ENCODE measurements at places on chromosomes 2 and 18.

- no peak for DNase-seq
Measured at GRCh38 chr18:46953195-46953594, 35.8 kb downstream of the KATNAL2 start.

DNA sequence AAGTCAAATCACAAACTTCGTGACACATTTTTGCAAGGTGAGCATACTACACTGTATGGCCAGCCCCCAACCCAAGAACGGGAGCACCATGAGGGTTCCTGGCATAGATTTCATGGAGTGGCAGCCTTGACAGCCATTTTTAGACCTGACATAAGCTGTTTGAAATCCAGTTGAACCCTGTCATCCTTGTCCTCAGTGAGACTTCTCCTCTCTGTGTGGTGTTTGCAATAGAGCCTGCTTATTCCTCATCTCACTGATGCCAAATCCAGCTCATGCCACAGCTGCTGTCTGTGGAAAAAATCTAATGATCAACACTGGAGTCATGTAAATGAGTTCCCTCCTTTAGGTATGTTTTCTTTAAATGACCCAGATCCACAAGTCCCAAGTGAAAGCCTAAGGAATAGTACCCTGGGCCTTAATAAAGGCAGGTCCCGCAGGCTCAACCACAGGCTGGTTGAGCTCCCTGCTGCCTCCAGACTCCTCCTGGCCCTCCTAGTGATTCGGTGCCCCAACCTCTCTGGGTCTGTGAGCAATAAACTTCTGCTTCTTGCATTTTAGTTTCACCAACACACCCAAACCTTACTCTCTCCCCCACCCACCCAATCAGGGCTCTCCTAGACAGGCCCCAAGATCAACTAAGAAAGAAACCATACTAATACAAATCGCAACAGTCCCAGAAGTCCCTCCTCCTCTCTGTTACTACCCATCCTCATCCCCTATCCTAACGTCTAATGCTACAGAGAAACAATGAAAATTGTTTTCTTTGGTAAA, 8.4 kb upstream of the CREG2 start:
- DNase-seq: no peak

GRCh38 chr2:174951745-174952144, 53.4 kb downstream of the CHN1 start:
- no peak for DNase-seq

GRCh38 chr18:28168725-28169124, 8.2 kb downstream of the CDH2 start:
- no peak for DNase-seq

DNA sequence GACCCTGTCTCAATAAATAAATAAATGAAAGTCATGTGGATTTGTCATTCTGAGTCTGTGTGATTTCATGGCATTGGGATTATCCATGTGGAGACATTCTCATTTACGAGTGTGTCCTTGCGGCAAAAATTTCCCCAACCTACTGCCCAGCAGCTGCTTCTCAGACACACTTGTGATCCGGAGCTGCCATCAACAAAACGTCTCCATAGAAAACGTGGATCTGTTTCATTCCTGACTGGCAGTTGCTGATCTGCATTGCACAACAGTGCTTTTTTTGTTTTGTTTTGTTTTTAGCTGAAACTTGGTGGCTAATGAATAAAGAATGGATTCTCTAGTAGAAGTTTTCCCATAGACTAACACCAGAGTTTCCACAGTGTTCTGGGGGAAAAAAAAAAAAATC, 74.7 kb downstream of the TGIF1 start:
- no peak for DNase-seq

DNA sequence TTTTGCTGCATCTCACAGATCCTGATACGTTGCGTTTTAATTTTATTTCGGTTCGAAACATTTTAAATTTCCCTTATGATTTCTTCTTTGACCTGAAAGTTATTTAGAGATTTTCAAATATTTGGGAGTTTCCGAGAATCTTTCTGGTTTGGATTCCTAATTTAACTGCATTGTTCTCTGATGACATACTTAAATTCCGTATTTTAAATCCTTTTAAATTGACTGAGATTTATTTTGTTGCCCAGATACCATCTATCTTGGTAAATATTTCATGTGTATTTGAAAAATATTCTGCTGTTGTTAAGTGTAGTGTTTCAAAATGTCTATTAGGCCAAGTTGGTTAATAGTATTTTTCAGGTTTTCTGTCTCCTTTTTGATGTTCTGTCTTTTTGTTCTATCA, 37.7 kb downstream of the MROH2A start:
- no peak for DNase-seq

GRCh38 chr2:29528371-29528770, 393.0 kb downstream of the ALK start:
- no peak for DNase-seq

- DNase-seq: no peak
Measured at GRCh38 chr2:17805166-17805565, 11.1 kb upstream of the MSGN1 start.

DNA sequence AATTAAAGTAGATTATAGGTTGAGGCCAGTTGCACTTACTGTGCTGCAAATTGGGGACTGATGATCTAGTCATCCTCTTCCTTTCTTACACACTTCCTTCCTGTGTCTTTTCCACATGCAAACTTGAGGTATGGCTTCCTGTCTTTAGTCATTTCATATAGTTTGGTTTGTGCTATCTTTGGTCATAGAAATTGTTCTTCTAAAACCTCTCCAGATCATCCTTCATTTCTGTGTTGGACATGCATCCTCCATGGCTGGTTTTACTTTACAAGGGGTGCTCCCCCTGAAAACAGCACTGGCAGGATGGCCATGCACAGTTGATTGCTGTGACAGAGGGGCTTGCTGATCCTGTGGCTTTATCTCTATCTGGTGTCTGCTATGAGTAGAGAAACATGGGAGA, 36.5 kb downstream of the MGAT5 start:
- no peak for DNase-seq

GRCh38 chr18:7133181-7133580, 15.6 kb upstream of the LAMA1 start:
- no peak for DNase-seq

DNA sequence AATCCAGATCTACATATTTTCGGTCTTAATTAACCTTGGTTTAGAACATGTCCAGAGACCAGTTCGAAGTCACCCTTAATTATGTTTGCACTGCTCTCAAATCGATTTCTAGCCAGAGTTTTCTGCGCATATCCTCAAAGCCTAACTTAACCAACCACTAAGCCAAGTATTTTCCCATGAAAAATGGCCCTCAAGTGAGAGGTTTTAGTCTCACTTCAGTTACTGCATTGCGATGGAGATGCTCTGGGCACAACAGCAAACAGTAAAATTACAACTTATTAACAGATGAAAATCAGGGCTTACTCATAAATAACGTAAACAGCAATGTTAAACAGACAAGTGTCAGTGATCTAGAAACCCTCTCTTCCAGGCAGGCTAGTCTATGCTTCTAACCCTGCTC, 4.5 kb downstream of the RTN4 start:
- DNase-seq: no peak

GRCh38 chr2:203656522-203657287, 49.7 kb upstream of the CD28 start:
- peak; percentile 45 for DNase-seq

DNA sequence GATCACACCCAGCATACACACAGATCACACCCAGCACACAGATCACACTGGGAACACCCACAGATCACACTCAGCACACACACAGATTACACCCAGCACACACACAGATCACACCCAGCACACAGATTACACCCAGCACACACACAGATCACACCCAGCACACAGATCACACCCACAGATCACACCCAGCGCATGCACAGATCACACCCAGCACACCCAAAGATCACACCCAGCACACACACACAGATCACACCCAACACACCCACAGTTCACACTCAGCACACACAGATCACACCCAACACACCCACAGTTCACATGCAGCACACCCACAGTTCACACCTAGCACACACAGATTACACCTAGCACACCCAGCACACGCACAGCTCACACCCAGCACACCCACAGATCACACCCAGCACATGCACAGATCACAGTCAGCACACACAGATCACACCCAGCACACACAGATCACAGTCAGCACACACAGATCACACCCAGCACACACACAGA, 117.6 kb downstream of the DYSF start:
- no peak for DNase-seq

DNA sequence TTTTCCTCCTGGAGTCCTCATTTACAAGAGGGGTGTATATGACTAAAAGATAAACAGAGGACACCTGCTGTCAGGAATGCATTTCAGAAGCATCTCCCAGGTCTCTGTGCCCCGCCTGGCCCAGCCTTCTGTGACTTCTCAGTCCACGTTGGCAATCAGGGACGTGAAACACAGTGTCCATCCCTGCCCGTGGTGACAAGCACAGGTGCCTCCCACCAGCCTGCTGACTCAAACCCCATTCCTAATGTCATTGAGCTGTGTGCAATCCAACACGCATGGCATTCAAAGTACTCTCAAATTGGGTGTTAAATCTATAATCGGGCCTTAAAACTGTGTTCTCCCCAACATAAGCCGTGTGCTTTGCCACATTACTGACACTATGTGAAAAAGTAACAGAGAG, 343.2 kb downstream of the EIPR1 start:
- DNase-seq: no peak

DNA sequence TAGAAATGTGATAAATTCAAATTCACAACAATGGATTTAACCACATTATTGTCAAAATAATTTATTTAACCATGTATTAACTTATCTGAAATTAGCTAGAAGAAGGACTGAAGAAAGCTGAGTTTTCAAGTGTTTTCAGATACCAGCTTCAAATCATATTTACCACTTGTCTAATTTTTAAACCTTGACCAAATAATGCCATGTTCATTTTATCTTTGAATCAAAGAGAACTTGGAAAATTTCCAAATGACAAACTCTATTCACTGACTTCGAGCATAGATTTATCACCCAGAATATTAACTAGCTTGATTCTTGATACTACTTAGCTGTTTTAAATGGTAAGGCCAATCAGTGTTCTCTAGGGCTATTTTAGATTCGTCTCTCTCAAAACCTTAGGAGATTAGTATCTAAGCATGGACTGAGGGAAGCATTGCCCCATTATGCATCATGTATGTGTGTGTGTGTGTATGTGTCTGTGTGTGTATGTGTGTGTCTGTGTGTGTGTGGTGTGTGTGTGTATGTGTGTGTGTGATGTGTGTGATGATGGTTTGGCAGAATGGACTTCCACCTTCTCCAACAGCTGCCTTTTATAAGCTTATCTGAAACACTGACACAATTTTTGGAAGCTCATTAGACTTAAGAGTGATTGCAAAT, 667.5 kb upstream of the FANCL start:
- no peak for DNase-seq

- no peak for DNase-seq
Measured at GRCh38 chr18:64055019-64055418, 85.1 kb downstream of the SERPINB8 start.

DNA sequence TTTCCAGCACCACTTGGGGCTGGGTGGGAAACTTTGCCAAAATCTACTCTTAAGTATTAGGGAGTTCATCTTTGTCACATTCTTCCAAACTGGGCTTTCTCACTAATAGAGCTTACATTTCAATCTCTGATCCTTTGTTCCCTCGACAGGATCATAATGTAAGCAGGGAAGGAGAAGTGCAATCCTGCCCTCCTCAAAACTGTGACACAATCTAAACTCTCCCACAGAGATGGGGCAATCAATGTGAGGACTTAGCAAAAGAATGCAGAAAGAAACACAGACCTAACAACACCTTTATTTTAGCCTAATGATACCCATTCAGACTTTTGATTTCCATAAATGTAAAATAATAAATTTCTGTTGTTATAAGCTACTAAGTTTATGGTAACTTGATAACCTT, 40.8 kb downstream of the DSEL start:
- no peak for DNase-seq

- no peak for DNase-seq
Measured at GRCh38 chr2:212117926-212118325, 420.7 kb downstream of the ERBB4 start.

GRCh38 chr2:898319-898718, 52.3 kb upstream of the SNTG2 start:
- DNase-seq: no peak

- no peak for DNase-seq
Measured at GRCh38 chr2:42823744-42824453, 31.5 kb upstream of the HAAO start.

DNA sequence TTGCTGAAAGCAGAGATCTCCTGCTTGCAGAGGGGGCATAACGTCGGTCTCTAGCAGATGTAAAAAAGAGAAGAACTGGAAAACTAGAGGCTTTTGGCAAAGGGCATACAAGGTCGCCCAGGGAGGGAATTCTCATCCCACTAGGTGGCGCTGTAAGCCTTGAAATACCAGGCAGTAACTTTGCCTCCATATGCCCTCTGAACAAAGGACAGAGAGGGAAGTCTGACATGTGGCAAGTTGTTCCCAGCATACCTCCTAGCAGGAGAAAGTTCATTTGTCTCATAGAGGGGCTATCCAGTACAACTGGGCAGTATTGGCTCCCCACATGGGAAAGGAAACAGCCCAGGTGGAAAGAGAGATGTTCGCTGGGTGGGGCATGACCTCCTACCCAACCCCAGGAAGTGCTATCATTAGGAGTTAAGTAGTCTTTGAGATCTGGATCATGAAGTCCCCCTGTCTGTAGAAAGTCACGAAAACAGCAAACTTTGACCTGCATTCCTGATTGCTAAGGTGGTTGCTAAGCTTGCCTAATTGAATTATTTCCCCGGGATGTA, 39.9 kb downstream of the STK17B start:
- DNase-seq: no peak

- no peak for DNase-seq
Measured at GRCh38 chr2:137838255-137839092, 125.8 kb upstream of the HNMT start.

GRCh38 chr2:69013840-69014821, 1.2 kb downstream of the ANTXR1 start:
- no peak for DNase-seq

DNA sequence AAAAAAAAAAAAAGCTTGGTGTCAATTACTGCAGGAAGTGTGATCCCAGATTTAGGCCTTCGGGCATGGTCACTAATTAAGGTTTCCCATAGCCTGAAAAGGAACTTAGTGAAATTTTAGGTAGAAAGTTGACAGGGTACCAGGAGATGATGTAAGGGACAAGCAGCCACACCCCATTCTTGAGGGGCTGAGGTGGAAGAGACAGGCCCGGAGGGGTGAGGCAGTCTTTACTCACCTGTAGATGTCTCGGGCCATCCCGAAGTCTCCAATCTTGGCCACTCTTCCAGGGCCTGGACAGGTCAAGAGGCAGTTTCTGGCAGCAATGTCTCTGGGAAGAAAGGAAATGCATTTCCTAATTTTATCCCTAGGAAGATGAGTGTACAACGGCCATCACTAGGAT, 94.3 kb downstream of the CLIP4 start:
- no peak for DNase-seq

- no peak for DNase-seq
Measured at GRCh38 chr2:235480614-235481013, 13.2 kb upstream of the AGAP1 start.

GRCh38 chr2:1745171-1746023, 1.1 kb upstream of the PXDN start:
- DNase-seq: no peak

GRCh38 chr2:163554864-163555263, 180.9 kb downstream of the FIGN start:
- DNase-seq: no peak
